Stimulated activated CD8-positive, alpha-beta memory T cell treated with anti-CD3 and anti-CD28 coated beads, Interleukin-7, amount 100 ng/mL, for 48 hours (primary cell): ENCODE measurements at places on chromosomes 11 and 22.

- DNase-seq, result no peak
These were observed 12.2 kb downstream of the AP2A2 start for GRCh38 chr11:937841-938261.

- no peak for DNase-seq
These were observed 9.5 kb downstream of the STK33 start for GRCh38 chr11:8584511-8584910.

GRCh38 chr11:2471048-2471803 lies 26.4 kb downstream of the KCNQ1 start:
- no peak for DNase-seq

DNA sequence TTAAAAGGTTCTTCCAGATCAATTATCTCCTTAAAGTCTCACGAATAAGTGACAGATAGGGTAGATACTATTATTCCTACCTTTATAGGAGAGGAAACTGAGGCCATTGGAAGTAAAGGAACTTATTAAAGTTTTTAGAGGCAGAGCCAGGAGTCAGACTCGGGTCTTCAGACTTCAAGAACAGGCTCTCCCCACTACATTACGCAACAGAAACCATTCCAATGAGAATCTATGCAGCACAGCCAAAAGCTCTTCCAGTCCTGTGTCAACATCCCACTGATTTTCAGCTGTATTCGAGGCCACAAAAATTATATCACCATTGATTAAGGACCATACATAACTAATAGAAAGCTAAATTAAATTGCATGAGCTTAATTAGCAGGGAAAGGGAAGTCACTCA lies 77.4 kb downstream of the RELT start:
- no peak for DNase-seq

DNA sequence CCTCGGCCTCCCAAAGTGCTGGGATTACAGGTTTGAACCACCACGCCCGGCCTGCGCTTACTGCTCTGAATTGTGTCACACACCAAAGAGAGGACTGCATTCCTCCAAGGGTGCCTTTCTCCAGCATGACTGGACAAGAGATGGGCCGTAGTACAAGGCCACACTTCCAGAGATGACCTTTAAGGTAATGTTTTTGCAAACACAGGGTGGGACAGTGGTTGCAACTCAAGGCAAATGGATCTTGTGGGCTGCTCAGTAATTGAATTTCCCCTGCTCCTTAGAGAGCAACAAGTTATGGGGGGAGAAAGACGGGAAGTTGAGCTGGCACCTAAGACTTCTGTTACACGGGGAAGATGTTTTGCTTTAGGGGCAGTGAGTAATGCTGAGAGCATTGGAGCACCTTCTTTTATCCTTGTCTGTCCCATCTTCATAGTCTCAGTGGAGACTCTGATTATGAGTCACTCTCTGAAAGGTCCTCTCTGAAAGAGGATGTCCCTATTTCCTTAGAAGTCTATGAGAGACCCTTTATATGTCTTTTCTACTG lies 66.3 kb downstream of the C11orf91 start:
- no peak for DNase-seq

GRCh38 chr22:36728505-36728904 lies 25.0 kb upstream of the CACNG2 start:
- no peak for DNase-seq

GRCh38 chr22:41177040-41177621 lies 28.0 kb upstream of the L3MBTL2 start:
- DNase-seq, result no peak

GRCh38 chr11:117731722-117732290 lies 65.2 kb downstream of the DSCAML1 start:
- DNase-seq, result no peak

DNA sequence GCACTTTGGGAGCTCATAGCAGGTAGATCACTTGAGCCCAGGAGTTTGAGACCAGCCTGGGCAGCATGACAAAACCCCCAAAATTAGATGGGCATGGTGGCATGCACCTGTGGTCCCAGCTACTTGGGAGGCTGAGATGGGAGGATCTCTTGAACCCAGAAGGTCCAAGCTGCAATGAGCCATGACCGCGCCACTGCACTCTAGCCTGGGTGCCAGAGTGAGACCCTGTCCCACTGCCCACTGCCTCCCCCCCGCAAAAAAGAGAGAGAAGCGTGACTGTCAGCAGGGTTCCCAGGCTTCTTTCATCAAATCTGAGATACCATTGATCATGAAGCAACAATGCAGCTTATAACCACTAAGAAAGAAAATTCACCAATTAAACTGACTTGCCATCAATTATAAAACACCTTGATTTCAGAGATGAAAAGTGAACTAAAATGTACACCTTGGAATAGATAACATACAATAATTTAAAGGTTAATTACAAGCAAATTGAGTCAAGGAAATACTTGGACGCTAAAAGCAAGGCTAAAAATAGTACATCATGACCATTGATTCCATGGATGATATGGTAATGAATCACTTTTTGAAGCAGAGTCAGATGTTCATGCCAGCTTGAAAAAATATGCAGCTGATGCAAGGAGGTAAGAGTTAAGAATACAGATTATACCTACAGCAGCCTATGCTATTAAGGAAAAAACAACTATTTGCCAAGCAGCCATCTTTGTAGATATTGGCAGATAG lies 90.8 kb upstream of the ALKBH3 start:
- no peak for DNase-seq

DNA sequence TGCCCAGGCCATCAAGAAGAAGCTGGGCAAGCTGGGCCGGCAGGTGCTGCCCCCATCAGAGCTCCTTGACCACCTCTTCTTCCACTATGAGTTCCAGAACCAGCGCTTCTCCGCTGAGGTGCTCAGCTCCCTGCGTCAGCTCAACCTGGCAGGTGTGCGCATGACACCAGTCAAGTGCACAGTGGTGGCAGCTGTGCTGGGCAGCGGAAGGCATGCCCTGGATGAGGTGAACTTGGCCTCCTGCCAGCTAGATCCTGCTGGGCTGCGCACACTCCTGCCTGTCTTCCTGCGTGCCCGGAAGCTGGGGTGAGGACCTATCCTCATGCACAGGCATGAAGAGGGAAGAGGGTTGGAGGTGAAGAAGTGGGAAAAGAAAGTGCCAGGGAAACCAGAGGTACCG lies 5.3 kb upstream of the NHERF4 start:
- DNase-seq, result no peak

DNA sequence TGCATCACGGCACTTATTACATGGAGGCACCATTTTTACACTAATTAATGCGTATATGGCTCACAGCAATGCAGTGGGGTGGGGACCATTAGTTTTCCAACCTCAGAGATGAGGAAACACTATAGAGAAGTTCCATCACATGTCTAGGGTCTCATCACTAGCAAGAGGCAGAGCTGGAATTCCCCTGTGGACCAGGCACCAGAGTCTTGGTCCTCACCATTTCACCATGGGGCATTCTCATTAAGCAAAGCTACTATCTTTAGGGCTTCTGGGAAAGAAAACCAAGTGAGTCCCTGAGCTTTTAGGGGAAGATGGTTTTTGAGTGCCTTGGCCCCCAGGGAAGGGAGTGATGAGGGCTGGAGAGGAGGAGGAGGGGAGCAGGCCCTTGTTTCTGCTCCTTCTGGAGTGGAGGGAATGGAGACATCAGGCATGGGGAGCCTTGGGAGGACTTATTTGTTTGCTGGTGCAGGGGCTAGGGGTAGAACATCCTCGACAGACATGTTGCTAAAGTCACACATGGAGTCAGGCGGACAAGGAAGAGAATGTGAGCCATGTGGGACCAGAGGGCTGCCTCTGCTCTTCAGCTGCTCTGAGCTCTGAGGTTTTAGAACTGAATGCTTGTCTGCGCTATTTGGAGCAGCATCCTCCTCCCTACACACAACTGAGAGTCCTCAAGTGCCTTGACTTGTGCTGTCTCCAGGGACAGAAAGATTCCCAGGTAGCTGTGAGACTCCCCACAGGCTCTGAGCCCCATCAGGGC lies 40.3 kb upstream of the ZBED5 start:
- DNase-seq, result no peak

- DNase-seq, result no peak
These were observed 687.8 kb downstream of the KCNA4 start for GRCh38 chr11:29328961-29329441.

- DNase-seq, result no peak
These were observed 4.9 kb upstream of the RAB38 start for GRCh38 chr11:88179971-88180629.

DNA sequence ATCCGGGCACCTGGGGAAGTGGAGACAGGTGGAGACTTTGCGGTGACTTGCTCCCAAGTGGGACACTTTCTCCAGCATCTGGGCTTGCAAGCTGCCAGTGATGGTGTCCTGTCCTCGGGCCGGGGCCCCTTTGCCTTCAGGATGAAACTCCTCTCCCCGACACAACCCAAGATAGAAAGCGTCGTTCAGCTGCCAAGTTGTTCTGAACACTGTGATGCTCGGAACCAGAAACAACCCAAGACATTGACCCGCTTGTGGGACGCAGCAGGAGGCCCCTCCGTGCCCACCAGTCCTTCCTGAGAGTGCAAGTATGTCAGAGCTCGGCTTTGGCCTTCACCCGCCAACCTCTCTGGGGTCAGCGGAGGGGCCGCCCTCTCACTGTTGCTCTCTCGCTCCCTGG lies 31.3 kb downstream of the LINC01488 start:
- DNase-seq, result no peak

DNA sequence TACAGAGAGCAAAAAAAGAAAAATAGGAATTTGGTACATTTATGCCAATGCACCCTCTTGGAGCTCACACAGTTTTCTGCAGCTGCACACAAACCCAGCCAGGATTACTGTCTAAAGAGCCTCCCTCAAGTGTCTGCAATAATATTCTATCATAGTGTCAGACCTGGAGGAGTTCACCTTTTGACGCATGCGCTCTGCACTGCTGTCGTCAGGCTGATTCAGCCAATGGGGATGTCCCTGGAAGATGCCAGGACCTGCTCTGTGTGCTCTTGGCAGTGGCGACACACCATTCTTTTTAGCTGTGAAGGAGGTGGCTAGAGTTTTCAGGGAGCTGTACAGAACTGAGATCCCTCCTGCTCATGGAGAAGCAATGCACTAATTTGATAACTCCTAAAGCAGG lies 249.0 kb upstream of the KIRREL3 start:
- no peak for DNase-seq

DNA sequence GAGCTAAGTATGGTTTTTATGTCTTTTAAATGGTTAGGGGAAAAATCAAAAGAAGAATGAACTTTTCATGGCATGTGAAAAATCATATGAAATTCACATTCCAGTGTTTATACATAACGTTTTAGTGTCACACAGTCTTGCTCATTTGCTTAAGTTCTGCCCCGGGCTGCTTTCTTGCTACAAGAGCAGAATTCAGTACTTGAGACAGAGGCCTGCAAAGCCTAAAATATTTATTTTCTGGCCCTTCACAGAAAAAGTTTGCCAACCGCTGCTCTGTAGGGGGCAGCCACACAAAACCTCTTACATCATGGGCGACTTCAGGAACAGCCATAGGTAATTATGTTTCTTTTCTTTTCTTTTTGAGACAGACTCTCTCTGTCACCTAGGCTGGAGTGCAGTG lies 1.0 kb upstream of the ATG2A start:
- no peak for DNase-seq

GRCh38 chr22:25072406-25072805 lies 119.9 kb downstream of the KIAA1671 start:
- no peak for DNase-seq

DNA sequence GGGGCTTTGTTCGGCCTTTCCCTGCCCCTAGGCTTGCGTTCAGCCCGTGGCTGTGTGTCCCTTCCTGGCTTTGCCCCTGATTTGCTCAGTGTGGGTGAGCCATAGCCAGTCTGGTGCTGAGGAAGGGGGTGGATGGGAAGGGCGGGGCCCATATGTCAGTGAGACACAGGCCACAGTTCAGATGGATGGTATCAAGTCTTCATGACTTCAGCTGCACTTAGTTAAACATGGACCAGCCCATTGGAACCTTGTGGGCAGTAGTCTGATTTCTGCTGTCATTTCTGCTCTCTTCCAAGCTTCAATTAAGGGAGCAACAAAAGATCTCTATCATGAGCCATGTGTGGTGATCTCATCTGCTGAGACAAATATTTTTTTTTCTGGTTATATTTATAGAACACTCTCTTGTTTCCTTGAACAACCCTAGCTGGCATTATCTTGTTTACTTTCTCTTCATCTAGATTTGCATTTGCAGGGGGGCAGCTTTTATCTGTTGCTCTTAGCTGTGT lies 21.6 kb upstream of the PEX26 start:
- no peak for DNase-seq

GRCh38 chr22:17789379-17790200 lies 15.3 kb upstream of the BID start:
- no peak for DNase-seq

- no peak for DNase-seq
These were observed 35.1 kb downstream of the RRP8 start for GRCh38 chr11:6568191-6568918.

DNA sequence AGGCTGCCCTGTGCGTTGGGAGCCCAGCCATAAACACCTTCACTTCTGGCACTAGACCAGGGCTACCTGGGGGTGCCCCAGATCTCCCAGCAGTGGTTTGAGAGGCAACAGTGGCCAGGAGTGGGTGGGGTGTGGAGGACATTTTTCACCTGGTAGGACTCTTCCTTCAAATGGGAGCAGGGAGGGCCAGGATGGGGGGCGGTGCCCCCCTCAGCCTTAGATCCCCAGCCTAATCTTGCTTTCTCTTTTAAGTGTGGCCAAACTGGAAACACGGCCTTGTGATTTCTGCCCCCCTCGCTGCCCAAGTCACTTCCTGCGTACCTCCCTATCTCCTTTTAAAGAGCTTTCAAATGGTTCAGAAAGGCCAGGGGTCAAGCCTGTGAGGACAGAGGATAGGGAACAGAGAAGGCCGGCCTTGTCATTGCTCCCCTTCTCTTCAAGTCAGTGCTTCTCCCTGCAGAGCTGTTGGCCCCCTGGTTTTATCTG lies 800 bp downstream of the KCNJ5 start:
- DNase-seq, result no peak

GRCh38 chr22:47063071-47063509 lies 300.6 kb downstream of the TBC1D22A start:
- no peak for DNase-seq

GRCh38 chr22:19352766-19353165 lies 61.2 kb upstream of the CLTCL1 start:
- DNase-seq, result no peak

DNA sequence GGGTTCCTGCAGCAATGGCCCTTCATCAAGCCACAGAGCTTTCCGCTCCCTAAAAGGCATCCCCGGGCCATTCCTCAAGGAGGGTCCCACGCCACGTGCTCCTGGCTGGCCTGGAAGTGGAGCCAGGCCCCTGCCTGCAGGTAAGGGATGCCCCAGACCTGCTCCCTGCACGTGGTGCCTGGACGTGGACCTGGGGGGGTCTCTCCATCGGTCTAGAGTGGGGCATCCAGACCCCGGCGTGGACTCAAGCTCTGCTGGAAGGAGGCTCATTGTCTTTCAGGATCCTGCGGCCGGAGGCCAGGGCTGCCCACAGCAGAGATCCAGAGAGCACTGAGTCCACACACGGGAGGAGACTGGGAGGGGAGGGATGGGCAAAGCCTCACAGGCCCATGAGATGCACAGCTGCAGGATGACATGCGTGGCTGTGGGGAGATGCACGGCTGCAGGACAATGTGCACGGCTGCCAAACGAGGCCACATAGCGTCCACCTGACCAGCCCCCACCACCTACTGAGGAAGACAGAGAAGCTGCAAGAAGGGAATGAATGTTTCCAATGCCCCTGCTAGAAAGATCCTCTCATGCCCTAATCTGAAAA lies 236.7 kb downstream of the BRD1 start:
- no peak for DNase-seq
